Hippocampal formation (tissue), 2 donors: ENCODE measurements at places on chromosomes 6 and 20.

GRCh38 chr6:157682856-157683481, 140.1 kb upstream of the SNX9 start:
- no peak for DNase-seq

- DNase-seq: no peak
These were observed 9.9 kb downstream of the TTI1 start for GRCh38 chr20:38023181-38024001.

GRCh38 chr6:108675226-108676200, 114.8 kb downstream of the FOXO3 start:
- DNase-seq: no peak

GRCh38 chr20:1185790-1186334, 1.1 kb upstream of the TMEM74B start:
- no peak for DNase-seq

DNA sequence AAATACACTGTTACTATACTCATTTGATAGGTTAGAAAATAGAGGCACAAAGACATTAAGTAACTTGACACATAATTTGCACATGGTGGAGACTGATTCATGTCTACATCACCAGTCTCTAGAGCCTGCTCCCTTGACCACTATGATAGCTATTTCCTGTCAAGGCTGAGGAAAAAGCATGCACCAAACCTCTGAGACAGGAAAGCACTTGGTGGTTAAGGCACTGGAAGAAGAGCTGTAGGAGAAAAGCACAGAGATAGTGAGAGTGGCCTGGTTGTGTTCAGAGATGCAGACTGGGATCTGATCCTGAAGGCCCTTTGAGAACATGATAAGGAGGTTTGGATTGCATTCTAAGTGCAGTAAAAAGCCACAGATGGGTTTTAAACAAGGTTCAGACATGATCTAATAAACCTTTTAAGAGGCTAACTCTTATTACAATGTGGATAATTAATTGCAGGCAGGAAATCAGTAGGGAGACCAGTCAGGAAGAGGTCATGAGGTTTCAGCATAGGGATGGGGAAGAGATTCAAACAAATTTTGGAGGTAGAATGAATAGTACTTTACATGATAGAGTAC, 168.9 kb downstream of the PHF3 start:
- DNase-seq: no peak

- no peak for DNase-seq
These were observed 75.6 kb upstream of the SLC22A23 start for GRCh38 chr6:3532296-3532916.

DNA sequence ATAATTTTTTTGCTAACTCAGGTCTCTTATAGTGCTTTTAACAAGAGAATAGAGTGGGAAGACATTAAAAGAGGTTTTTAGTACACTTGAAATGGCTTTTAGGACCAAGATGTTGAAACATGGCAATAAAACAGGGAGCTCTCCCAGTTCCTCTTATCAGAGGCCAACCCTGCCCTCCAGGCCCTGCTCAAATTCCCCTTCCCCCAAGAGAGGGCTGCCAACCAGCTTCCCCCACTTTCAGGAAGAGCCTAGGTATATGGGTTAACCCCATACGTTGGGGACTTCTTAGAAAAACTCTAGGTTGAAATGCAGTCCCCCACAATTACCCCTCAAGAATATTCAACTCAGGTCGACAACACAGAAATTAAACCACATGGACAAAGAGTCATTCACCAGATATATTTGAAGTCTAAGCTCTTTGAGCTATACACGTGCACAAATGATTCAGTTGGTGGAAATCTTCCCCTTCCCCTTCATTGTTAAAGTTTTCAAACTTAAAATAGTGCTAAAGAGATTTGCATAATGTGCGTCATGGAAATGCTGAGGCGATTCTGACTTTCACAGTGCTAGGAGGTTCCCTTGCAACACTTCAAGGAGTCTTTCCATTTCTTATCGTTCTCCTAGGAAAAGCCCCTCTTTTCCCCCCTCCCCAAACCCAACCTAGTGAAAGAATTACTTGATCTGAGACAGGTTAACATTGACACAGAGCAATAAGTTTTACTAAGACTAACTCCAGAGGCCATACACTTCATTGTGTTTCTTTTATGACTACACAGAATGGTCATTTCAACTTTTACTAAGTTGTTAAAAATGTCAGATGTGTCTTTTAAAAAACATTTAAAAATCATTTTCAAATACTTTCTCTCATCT, 49.8 kb upstream of the ENPP5 start:
- no peak for DNase-seq
